ENCODE measurements at places on chromosomes 11 and 22.

DNA sequence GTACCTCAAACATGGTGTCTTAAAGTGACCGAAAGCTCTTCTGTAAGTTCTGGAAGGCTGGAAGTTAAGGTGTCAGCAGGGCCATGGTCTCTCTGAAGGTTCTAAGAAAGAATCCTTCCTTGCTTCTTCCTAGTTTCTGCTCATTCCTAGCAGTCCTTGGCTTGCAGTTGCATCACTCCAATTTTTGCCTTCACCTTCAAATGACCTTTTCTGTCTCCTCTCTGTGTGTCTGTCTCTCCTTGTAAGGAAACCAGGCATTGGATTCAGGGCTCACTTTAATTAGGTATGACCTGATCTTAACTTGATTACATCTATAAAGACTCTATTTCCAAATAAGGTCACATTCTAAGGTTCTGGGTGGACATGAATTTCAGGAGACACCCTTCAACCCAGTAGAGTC is 8.7 kb downstream of the AASDHPPT start:
- DNase-seq = peak; percentile 10

DNA sequence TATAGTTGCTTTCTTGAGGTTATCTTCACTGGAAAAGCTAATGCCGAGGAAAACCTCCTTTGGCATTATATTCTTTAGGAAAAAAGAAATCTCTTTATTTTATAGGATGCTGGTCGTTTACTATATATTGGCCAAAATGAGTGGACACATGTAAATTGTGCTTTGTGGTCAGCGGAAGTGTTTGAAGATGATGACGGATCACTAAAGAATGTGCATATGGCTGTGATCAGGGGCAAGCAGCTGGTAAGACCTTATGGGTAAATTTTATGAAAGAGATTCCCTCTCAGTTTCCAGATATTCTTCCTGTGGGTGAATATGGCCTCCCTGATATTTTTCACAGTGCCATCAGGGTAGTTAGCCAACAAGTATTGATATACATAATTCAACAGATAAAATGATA is 29.4 kb upstream of the TTC36 start:
- DNase-seq = peak; percentile 30

DNA sequence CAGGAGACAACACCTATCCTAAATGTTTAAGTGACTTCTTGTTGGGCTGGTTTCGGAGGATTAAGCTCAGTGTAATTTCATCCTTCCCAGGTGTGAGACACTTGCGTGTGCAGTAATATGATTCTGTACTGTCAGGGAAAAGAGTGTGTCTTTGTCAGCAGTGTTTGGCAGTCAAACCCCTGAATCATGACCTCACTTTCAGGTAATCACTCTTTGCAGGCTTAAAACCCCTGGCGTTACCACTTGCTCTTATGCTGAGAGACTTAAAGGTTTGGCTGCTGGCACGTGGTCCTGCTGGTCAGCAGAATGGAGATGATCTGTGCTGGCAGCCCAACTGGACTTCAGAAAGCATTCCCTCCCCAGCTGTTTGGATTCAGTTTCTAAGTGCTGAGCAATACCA is 56.1 kb downstream of the APIP start:
- DNase-seq = no peak

GRCh38 chr11:117824571-117825537 is at the start of gene FXYD2:
FXYD2 (minus strand) TSS chr11:117824744; CDS start chr11:117824678, 66 bp downstream.
- no peak for DNase-seq

GRCh38 chr11:20808328-20808727 is 138.9 kb downstream of the NELL1 start:
- no peak for DNase-seq

- DNase-seq = no peak
Observed at GRCh38 chr11:112619106-112619505, 342.1 kb upstream of the NCAM1 start.

- no peak for DNase-seq
Observed at GRCh38 chr11:65530157-65530496, 5.2 kb downstream of the SCYL1 start.

GRCh38 chr11:68750195-68751003 is 921 bp downstream of the TESMIN start:
- DNase-seq = no peak
